Ovary (tissue), 10 donors: ENCODE measurements at places on chromosomes 5 and 9.

DNA sequence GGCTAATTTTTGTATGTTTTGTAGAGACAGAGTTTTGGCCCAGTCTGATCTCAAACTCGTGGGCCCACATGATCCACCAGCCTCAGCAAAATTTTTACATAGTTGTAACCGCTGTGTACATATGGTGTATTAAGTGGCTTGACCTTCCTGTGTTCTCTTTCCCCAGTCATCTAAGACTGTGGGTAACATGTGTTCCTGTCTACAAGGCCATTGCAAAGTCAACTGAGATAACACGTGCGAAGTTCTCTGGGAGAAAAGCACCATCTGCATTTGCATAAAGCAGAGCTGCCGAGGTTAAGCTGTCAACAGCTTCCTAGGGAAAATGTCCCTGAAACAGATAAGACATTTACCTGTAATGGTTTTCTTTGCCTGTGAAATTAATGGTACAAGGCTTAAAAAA lies 273.7 kb downstream of the FANCC start:
- DNase-seq = no peak

GRCh38 chr5:83107692-83108420 lies 30.5 kb downstream of the XRCC4 start:
- DNase-seq = no peak

DNA sequence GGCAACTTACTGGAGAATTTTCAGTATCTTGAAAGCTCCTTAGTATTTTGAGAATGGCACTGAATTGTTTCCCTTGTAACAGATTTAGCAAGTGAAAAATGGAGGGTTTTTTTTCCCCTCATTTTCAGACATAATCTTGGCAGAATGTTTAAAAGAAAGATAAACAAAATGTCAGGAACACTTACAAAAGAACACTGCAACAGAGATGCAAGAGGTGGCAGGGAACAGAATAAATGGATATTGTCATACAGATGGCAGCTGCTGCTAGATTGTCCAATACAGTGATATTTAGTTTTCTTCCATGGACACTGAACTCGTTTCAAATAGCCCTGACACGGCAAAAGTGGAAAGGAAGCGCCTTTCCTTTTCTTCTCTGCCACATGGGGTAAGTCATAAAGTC lies 76.9 kb upstream of the ZNF608 start:
- no peak for DNase-seq

DNA sequence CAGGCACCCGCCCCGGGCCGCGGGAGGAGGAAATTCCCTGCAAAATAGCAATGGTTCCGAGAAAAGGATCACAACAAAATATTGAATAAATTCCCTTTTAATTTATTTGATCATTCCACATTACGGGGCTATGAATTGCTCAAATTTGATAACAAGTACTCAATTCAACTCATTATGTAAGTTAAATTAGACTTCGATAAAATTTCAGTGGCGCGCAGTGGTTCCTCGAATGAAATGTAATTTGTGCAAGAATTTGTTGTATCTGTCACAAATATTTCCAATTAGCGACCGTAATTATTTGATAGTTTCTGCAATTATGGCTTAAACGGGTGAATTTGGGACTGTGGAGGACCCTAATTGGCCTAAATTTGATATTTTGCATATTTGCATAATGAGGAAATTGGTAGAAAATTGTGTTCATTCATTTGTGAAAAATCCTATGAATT lies 76.0 kb upstream of the TBCA start:
- DNase-seq = no peak

GRCh38 chr5:78734094-78734845 lies 85.7 kb upstream of the LHFPL2 start:
- no peak for DNase-seq

DNA sequence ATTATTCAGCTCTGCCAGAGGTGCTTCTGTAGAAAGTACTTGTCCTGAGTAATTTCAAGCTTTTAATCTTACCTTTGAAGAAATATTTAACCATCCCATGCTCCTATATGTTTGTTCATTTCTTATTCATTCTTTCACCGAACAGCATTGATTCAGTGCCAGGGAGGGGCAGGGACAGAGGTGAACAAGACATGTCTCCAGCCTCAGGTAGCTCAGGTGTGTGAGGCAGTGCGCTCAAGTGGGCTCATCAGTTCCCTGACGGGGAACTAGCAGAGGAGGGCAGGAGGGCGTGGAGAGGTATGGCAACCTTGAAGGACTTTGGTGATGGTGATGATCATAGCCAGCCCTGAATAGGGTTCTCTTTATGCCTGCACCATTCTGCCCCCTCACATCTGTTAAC lies 25.9 kb downstream of the ERGIC1 start:
- no peak for DNase-seq

DNA sequence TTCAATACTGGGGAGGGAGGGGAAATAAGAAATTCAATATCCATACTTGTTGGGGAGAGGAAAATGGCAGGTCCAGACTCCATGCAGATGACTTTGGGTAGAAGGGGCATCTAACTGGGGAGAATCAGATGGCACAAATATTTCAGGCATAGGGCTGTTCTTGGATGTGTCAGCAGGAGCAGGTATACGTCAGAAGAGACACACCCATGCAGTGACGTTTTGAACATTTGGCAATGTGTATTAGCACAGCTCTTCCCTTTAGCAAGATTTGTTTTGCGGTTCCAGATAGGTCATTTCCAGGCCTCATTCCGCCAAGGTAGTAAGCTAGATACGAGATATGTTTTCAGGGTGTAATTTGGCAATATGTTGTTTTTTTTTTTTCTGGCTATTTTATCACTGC lies 187.2 kb upstream of the CDH10 start:
- no peak for DNase-seq

GRCh38 chr5:175862131-175863012 lies 9.0 kb upstream of the CPLX2 start:
- DNase-seq = no peak

DNA sequence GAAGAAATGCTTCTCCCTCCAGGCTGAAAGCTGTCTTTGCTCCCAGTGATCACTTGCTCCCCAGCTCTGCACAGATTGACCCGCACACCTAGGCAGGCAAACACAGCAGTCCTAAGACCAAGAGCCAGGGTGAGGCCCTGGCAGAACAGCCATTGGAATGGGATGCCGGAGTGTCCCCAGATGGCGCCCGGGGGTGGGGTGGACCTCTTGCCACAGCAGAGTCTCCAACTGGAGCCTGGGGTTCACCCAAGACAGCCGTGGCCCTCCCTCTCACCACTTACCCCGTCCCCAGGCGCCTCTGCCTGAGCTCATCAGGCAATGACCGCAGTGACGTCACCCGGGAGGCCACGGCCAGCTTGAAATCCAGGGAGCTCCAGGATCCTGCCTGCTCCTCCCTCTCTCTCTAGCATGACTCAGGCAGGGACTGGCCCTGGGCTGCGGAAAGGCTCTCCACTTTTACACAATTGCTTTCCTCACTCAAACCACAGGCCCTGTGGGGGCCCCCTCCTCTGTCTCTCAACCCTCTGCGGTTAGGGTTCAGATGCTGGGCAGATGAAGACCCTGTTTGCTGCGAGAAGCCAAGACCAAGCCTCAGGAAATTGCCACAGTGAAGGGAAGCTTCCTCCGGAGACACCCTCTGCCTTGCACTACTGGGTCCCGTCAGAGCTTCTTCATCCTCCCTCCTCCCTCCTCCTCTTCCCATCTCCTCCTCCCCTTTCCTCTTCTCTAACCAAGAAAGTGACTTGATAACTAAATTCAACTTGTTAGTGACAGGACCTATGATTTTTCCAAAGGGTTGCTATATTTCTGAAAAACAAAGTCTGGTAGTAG lies 24.3 kb upstream of the PTGES start:
- DNase-seq = peak; percentile 87

DNA sequence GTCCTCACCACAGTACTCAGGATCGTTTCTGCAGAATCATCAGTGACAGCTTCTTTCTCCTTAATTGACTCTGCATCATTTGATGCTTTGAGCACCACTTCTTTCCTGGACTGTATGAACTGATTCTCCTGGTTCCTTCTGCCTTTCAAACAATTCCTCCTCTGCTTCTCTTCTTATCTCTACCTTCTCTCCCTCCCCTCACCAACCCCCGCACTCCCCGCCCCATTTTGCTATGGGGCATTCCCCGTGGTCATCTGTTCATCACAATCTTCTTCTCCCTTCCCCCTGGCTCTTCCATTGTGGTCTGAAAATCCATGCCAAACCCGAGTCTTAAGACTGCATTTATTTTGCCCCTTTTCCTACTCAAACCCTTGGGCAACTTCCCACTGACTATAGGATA lies 57.9 kb downstream of the FAM78A start:
- DNase-seq = no peak

DNA sequence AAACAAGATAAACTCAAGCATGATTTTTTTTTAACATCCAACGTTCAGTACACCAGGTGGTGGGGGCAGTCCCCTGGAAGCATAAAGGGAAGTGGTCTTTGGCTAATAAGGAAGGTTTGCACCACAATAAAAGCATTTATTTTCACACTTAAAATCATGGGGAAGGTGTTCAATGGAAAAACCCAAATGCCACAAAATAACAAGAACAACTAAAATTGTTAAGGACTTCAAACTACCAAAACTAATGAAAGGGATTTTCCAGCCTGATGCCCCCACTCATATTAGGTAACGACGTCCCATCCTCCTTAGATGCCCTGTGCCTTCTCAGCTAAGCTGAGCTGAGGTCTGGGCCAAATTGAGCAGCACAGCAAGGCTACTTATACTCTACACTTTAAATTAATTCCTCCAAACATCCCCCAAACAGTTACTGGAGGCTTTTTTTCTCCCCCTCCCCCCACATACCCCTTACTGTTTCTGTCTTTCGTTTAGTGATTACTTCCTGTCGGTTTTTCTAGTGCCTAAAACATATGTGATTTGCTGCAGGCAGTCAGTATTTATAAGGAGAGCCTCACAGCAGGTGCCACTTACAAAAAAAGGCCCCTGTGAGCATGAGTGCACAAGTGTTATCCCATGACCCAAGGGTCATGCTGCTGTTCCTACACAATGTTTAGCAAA lies 259.7 kb upstream of the ZNF608 start:
- no peak for DNase-seq

GRCh38 chr5:175652741-175653663 lies 4.9 kb upstream of the HRH2 start:
- no peak for DNase-seq

DNA sequence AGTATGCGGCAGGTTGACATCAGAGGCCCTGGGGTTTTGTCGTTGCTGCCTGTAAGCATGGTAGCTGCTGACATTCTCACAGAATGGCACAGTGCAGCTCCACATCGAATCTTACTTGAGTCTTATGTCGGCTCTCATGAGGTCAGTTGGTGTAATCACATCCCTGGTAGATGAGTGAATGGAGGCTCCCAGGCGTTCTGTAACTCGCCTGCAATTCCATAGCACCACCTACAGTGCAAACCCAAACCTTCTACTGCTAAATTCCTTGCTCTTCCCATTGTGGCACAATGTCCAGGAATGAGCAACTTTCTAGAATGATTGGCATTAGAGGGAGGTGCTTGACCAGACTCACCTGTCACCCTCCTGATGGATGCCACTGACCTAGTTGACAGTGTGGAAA lies 578.4 kb downstream of the CCDC171 start:
- no peak for DNase-seq

DNA sequence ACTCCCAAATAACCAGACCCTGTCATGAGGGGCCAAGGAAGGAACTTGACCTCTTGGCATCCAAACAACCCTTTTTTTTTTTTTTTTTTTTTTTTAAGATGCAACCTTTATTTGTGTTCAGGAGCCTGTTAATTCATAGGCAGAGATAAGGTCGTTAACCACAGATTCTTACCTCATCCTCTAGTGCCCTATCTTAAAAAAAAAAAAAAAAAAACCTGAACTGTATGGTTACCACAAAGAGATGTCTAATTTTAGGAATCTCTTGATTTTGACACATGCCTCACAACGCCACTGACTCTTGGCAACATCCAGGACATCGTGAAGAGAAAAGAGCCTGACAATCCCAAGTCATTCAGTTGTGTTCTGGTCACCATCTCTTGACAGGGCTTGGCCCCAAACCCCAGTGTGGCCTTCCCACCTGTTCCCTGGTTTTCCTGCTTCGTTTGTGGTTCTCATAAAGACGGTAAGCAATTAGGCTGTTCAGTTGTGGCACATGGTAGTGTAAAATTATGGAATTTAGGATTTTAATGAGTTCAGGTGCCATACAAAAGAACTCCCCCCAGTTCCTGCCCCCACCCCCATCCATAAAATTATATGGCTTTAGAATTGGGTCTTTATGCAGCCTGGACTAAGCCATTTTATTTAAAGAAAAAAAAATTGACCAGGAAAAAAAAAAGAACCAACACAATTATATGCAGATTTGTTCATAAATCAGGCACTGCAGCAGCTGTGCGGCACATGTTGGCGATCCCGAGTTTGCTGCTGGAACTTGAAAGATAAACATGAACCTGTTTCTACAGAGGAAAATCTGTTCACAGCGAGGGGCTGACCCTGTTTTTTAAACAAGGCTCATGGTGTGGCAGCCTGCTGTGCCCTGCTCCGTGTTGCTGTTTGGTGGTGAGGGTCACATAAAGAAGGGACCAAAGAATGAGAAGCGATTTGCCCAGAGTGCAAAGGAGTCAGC lies 267.8 kb upstream of the CLINT1 start:
- peak; percentile 16 for DNase-seq

GRCh38 chr5:76745670-76746069 lies 29.7 kb downstream of the F2R start:
- no peak for DNase-seq

DNA sequence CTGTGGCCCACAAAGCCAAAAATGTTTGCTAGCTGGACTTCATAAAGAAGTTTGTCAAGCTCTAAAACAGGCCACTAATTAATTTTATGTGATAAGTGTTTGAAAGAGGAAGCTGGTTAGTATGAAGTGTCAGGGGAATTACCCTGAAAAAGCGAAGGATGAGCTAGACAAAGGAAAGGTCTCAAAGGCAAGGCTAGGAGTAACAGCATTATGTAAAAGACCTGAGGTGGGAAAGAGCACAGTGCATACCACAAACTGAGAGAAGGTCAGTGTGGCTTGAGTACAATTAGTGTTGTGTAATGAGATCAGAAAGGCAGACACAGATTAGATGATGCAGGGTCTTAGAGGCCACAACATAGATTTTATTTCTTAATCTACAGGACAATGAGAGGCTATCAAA lies 29.6 kb downstream of the RC3H2 start:
- no peak for DNase-seq

GRCh38 chr9:95515272-95516113 lies 1.3 kb downstream of the PTCH1 start:
- DNase-seq = peak; percentile 45

DNA sequence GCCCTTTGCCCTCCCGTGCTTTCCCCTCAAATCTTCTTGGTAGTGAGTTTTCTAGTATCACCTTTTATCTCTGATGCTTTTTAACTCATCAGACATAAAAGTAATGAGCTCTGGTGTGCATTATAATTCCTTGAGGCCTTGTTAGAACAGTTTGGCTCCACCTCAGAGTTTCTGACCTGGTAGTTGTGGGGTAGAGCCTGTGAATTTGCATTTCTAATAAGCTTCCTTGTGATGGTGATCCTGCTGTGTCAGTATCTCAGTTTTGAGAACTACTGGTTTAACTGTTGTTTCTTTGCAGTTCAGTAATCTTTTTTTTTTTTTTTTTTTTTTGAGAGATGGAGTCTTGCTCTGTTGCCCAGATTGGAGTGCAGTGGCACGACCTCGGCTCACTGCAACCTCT lies 31.1 kb downstream of the UBE2D2 start:
- DNase-seq = no peak
